ENCODE measurements at places on chromosomes 5 and 9. TPM values are rescaled to one million over a fixed set of nuclear protein-coding genes. Genes with fewer than 3 reads are reported as not detected.

SMIM33 gene
- not detected for total RNA-seq

SLC1A3 gene
- total RNA-seq: 29.8 TPM

ADAMTS6 gene
- total RNA-seq: 1.4 TPM

IFNA8 gene
- total RNA-seq: not detected

PCDHB3 gene
- 6.2 TPM for total RNA-seq

SH2D3C gene
- 6.9 TPM for total RNA-seq

GABRB2 gene
- 2.5 TPM for total RNA-seq

GABRA6 gene
- total RNA-seq: not detected

SPOCK1 gene
- 14.5 TPM for total RNA-seq

TNFSF15 gene
- total RNA-seq: 0.66 TPM

AMBP gene
- total RNA-seq: not detected

SOX30 gene
- not detected for total RNA-seq

- H3K4me1 ChIP-seq: no peaks in the 10 kb centered on the region
- H3K27me3 ChIP-seq: no peaks in the 10 kb centered on the region
- H3K36me3 ChIP-seq: no peaks in the 10 kb centered on the region
Measured at GRCh38 chr9:94150890-94151650, 66.8 kb downstream of the PTPDC1 start.

DNA sequence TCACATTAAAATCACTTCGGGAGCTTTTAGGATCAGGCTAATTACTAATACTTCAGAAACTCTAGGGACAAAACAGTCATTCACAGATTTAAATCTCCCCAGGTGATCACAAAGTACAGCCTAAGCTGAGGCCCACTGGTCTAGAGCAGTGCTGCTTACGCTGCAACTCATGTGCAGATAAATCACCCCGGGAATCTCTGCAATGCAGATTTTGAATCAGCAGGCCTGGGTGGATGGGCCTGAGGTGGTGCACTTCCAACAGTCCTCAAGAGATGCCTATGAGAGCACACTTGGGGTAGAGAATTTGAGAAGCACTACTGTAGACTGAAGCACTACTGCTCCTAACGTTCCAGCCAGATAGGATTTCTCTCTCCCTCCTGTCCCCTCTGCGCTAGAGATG lies 28.4 kb downstream of the CSF1R start:
- no peak overlapping the region for H3K27ac ChIP-seq
- DNase-seq: no peak
- H3K4me3 ChIP-seq: no peak overlapping the region

DNA sequence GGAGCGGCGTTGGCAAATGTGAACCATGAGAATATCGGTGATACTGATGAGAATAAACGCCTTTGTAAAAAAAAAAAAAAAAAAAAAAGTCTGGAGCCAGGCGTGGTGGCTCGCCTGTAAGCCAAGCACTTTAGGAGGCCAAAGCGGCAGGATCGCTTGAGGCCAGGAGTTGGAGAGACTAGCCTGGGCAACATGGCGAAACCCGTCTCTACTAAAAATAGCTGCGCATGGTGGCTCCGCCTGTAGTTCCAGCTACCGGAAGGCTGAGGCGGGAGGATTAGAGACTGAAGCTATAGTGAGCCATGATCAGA lies 425 bp upstream of the NFX1 start:
- H3K36me3 ChIP-seq: no peaks in the 10 kb centered on the region
- H3K4me3 ChIP-seq: peak overlapping the region; percentile 93
- H3K27me3 ChIP-seq: no peaks in the 10 kb centered on the region
- DNase-seq: no peak

GRCh38 chr9:132782037-132782436 lies 96.0 kb downstream of the AK8 start:
- no peak overlapping the region for H3K4me3 ChIP-seq
- no peak overlapping the region for H3K27ac ChIP-seq
- H3K4me1 ChIP-seq: no peaks in the 10 kb centered on the region
- H3K27me3 ChIP-seq: no peaks in the 10 kb centered on the region
- DNase-seq: no peak

DNA sequence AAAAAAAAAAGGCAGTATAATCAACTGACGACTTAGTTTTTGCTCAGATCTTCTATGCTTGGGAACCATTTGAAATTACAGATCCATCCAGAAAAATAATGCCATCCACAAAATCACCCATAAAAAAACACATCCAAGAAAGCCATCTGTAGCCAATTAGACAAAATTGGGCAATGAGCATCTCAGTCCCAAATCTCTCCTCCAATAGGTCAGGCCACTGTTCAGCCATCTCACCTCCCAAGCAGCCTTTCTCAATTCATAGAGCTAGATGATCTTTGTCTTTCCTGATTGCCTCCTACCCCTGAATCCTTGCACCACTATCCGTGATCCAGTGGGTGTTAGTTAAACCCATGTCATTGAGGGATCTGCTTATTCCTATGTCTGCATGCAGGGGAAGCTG lies 139.6 kb downstream of the SCAMP1 start:
- no peaks in the 10 kb centered on the region for H3K36me3 ChIP-seq
- H3K27me3 ChIP-seq: no peaks in the 10 kb centered on the region
- no peak overlapping the region for H3K27ac ChIP-seq
- H3K4me1 ChIP-seq: peaks cover 29% of the 10 kb centered on the region

DNA sequence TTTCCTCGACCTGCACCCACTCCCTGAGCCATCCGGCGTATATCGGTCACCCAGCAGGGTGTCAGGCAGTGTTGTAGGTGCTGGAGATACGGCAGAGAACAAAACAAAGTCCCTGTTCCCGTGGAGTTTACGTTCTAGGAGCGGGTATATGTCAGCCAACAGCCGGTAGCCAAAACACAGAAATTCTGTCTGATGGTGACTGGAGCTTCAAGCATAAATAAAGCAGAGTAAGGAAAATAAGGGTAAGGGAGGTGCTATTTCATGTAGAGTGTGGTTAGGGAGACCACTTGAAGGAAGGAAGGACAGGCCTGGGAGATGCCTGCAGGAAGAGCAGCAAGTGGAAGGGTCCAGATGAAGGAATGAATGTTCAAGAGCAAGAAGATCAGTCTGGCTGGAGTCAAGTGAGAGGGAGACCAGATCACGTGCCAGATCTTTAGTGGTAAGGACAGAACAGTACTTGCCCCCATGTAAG lies 783 bp upstream of the ZFR start:
- H3K36me3 ChIP-seq: no peaks in the 10 kb centered on the region
- DNase-seq: no peak
- H3K27ac ChIP-seq: peak overlapping the region; percentile 99
- H3K4me3 ChIP-seq: peak overlapping the region; percentile 96

GRCh38 chr9:131234799-131235479 lies 41.4 kb downstream of the FAM78A start:
- H3K4me3 ChIP-seq: no peak overlapping the region
- no peaks in the 10 kb centered on the region for H3K27me3 ChIP-seq
- H3K4me1 ChIP-seq: peaks cover 4% of the 10 kb centered on the region

GRCh38 chr5:40991168-40991980 lies 79.8 kb downstream of the MROH2B start:
- H3K36me3 ChIP-seq: no peaks in the 10 kb centered on the region
- H3K27me3 ChIP-seq: no peaks in the 10 kb centered on the region
- H3K4me1 ChIP-seq: no peaks in the 10 kb centered on the region
- H3K4me3 ChIP-seq: no peak overlapping the region
- no peak for DNase-seq

DNA sequence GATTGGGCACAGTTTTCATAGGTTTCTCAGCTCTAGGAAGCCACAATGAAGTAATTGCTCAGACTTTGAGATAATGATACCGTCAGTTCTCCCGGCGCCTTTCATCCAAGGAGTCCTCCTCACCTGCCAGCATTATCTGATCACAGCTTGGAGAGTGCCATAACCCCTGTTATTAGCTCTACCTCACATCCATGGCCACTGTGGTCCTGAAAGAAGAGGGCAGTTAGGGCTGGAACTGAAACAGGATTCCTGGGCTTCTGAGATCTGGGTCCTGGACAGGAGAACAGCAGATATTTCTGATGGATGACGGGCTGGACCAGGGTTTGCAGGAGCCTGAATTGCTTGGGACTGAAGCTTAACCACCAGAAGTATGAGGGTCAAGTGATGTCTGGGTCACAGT lies 13.5 kb downstream of the RGS3 start:
- H3K4me3 ChIP-seq: no peak overlapping the region
- H3K27me3 ChIP-seq: no peaks in the 10 kb centered on the region
- H3K4me1 ChIP-seq: no peaks in the 10 kb centered on the region
- no peak for DNase-seq
- no peak overlapping the region for H3K27ac ChIP-seq

DNA sequence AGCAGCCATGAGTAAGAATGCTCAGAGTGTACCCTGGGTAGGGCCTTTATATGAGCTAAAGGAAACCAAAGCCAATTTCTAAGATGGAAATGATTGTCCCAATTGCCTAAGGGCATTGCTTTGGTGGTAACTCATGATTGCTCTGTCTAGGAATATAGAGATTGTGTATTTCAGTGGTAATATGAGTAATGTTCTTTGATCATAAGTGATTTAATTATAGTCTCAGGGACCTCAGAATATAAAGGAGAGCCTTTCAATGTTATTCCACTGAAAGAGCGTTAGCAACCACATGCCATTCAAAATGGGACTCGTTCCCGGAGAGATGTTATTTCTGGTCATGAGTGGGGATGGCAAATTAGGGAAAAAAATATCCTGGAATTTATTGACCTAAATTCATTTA lies 340.5 kb downstream of the ARHGEF28 start:
- DNase-seq: no peak
- no peak overlapping the region for H3K27ac ChIP-seq
- H3K36me3 ChIP-seq: no peaks in the 10 kb centered on the region
- H3K27me3 ChIP-seq: no peaks in the 10 kb centered on the region
- peaks cover 4% of the 10 kb centered on the region for H3K4me1 ChIP-seq

DNA sequence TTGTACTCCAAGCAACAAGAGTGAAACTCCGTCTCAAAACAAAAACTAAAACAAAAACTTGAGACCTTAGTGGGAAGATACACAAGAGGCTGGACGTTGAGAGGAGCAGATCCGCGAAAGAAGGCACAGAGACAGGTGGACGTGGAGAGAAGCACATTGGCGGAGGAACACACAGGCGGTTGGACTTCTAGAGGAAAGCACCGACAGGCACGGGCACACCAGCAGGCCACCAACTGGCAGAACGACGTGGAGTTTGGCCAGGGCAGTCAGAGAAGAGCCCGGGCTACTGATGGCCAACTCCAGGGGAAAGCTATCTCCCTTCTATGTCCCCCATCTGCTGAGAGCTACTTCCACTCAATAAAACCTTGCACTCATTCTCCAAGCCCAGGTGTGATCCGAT lies 482.7 kb downstream of the GABRG2 start:
- no peak overlapping the region for H3K4me3 ChIP-seq
- no peak overlapping the region for H3K27ac ChIP-seq
- no peak for DNase-seq
- H3K4me1 ChIP-seq: no peaks in the 10 kb centered on the region
- H3K36me3 ChIP-seq: no peaks in the 10 kb centered on the region

DNA sequence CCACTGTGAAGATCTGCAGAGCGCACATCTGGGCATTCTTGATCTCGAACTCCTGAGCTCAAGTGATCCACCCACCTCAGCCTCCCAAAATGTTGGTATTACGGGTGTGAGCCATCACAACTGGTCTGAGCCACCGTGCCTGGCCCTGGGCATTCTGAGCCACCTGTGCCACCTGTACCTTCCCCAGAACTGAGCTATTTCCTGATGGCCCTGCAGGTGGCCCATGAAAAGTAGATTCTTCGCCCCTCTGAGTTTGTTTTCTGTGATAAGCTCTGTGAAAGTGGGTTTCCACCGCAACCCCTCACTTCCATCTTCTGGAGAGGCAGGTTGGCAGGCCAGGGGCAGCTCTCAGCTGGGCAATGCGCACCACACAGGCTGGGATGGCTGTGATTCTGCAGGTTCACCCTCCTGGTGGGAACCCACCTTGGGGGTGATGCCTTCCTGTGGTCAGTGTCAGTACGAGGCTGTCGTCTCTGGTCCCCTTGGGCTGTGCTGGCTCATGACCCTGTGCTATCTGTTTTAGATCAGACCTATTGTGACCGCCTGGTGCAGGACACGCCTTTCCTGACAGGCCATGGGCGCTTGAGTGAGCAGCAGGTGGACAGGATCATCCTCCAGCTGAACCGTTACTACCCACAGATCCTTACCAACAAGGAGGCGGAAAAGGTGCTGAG lies 11.3 kb downstream of the CARD19 start:
- no peaks in the 10 kb centered on the region for H3K27me3 ChIP-seq
- no peak overlapping the region for H3K27ac ChIP-seq
- no peaks in the 10 kb centered on the region for H3K4me1 ChIP-seq
- no peak overlapping the region for H3K4me3 ChIP-seq
- no peaks in the 10 kb centered on the region for H3K36me3 ChIP-seq
- DNase-seq: peak; percentile 14

DNA sequence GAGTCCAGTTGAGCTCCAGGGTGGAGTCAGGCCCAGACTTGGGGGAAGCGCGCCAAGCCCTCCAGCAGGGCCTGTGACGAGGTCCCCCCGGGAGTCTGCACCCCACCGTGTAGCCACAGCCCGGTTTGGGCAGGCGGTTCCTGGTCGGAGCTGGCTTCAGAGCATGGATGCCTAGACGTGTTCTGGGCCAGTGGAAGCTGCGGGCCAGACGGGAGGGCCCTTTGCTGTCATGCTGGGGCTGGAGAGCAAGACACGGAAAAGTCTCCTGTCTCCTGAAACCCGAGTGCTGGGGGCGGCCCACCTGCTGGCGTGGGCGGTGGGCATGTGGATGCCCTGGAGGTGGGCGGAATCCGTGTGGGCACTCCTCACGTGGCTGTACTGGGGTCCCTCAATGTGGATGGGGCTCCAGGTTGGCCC lies 1.9 kb downstream of the GPSM1 start:
- H3K4me3 ChIP-seq: no peak overlapping the region
- peaks cover 14% of the 10 kb centered on the region for H3K4me1 ChIP-seq
- peak overlapping the region; percentile 52 for H3K27ac ChIP-seq

- no peaks in the 10 kb centered on the region for H3K27me3 ChIP-seq
- H3K36me3 ChIP-seq: no peaks in the 10 kb centered on the region
- DNase-seq: no peak
- H3K27ac ChIP-seq: no peak overlapping the region
- H3K4me1 ChIP-seq: peaks cover 9% of the 10 kb centered on the region
- H3K4me3 ChIP-seq: no peak overlapping the region
Measured at GRCh38 chr9:132023419-132024180, 56.1 kb downstream of the MED27 start.

DNA sequence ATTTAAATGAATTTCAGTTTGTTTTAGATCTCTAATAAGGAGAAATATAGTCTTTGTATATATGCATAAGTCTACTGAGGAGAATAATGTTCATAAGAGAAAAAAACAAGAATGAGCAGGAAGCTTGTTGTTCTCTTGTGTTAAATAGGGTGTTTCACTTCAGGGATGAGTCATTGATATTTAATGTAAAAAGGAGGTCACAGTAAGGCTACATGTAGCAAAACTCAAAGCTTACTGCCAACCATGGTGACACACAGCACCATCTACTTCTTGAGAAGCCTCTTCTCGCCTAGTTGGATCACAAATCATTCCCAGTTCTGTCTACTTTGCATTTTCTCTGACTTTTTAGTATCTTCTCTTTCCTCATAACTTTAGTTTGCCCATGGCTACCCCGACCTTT lies 1466.0 kb upstream of the C9orf72 start:
- H3K4me3 ChIP-seq: no peak overlapping the region
- no peaks in the 10 kb centered on the region for H3K4me1 ChIP-seq
- no peak for DNase-seq
